ENCODE measurements at places on chromosomes 7 and 10. TPM values are rescaled to one million over a fixed set of nuclear protein-coding genes. Genes with fewer than 3 reads are reported as not detected.

- no peaks in the 10 kb centered on the region for H3K4me1 ChIP-seq
- H3K36me3 ChIP-seq = no peaks in the 10 kb centered on the region
- DNase-seq = no peak
Observed at GRCh38 chr7:16365177-16365576, 56.2 kb downstream of the CRPPA start.

GRCh38 chr7:47416492-47417480 is 165.1 kb downstream of the TNS3 start:
- no peak overlapping the region for H3K27ac ChIP-seq
- H3K36me3 ChIP-seq = no peaks in the 10 kb centered on the region
- no peaks in the 10 kb centered on the region for H3K4me1 ChIP-seq
- H3K27me3 ChIP-seq = no peaks in the 10 kb centered on the region
- no peak overlapping the region for H3K4me3 ChIP-seq

GRCh38 chr10:79387466-79387973 is 40.3 kb downstream of the PPIF start:
- H3K4me3 ChIP-seq = no peak overlapping the region
- H3K27me3 ChIP-seq = no peaks in the 10 kb centered on the region
- H3K36me3 ChIP-seq = no peaks in the 10 kb centered on the region
- no peak for DNase-seq

CDHR1 gene
- 0.13 TPM for polyA plus RNA-seq

GRCh38 chr10:32077896-32078485 is 21.8 kb upstream of the KIF5B start:
- no peak for DNase-seq
- no peak overlapping the region for H3K4me3 ChIP-seq
- H3K27ac ChIP-seq = no peak overlapping the region
- peaks cover 4% of the 10 kb centered on the region for H3K27me3 ChIP-seq
- no peaks in the 10 kb centered on the region for H3K4me1 ChIP-seq

GRCh38 chr10:103712898-103713498 is 142.4 kb downstream of the SH3PXD2A start:
- no peak overlapping the region for H3K27ac ChIP-seq
- no peak overlapping the region for H3K4me3 ChIP-seq
- H3K36me3 ChIP-seq = no peaks in the 10 kb centered on the region
- no peaks in the 10 kb centered on the region for H3K27me3 ChIP-seq
- H3K4me1 ChIP-seq = peaks cover 2% of the 10 kb centered on the region

ADAM12 gene
- polyA plus RNA-seq = 0.22 TPM

- H3K27me3 ChIP-seq = no peaks in the 10 kb centered on the region
- no peaks in the 10 kb centered on the region for H3K4me1 ChIP-seq
- no peak overlapping the region for H3K4me3 ChIP-seq
- H3K36me3 ChIP-seq = peaks cover 7% of the 10 kb centered on the region
Observed at GRCh38 chr10:125130916-125131315, 29.4 kb downstream of the CTBP2 start.

- peak; percentile 40 for DNase-seq
- H3K27ac ChIP-seq = peak overlapping the region; percentile 73
- peak overlapping the region; percentile 97 for H3K4me3 ChIP-seq
Observed at GRCh38 chr10:103968441-103969391, 1.8 kb downstream of the SLK start.

DNA sequence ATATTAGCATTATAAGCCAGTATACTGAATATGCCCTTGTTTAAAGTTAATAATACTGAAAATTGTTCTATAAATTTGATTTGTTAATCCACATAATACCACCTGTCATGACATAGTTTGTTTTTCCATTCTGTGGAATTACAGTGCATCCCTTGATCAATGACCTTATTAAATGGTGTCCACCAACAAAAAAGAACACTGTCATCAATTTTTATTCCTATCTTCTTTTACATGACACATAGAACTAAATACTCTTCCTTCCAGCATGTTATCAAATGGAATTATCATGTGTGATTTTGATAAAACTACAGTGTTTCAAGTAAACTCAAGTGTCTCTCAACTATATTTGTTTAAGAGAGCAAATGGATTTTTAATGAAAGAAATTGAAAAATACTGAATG is 221.8 kb upstream of the MBL2 start:
- no peak overlapping the region for H3K27ac ChIP-seq
- H3K27me3 ChIP-seq = no peaks in the 10 kb centered on the region

GRCh38 chr7:7449055-7449454 is 86.6 kb downstream of the COL28A1 start:
- H3K36me3 ChIP-seq = no peaks in the 10 kb centered on the region
- H3K4me1 ChIP-seq = peaks cover 3% of the 10 kb centered on the region
- no peaks in the 10 kb centered on the region for H3K27me3 ChIP-seq
- H3K4me3 ChIP-seq = no peak overlapping the region

GJC3 gene
- polyA plus RNA-seq = 0.28 TPM
